ENCODE measurements at places on chromosomes 1 and 21.

GRCh38 chr1:160626509-160627342 lies 20.1 kb downstream of the SLAMF1 start:
- DNase-seq: no peak

DNA sequence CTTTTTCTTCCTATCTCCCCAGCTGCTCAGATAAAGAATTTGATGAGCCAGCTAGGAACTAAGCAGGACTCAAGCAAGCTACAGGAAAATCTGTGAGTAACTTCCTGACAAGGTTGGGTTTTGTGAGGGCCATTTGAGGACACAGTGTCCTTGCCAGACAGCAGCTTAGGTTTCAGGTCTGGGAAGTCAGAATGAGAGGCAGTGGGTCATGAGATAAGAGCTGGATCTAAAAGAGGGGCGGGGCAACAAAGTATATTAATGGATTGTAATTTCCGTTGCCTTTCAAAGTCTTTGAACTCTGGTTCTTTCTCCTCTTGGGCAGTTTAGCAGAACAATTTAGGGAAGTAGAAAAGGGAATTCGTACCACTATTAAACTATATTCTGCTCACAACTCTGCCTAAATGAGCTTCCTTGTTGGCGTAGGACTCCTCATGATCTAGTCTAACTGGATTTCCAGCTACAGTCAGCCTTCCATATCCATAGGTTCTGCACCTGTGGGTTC lies 16.6 kb downstream of the STX12 start:
- DNase-seq: peak; percentile 26

DNA sequence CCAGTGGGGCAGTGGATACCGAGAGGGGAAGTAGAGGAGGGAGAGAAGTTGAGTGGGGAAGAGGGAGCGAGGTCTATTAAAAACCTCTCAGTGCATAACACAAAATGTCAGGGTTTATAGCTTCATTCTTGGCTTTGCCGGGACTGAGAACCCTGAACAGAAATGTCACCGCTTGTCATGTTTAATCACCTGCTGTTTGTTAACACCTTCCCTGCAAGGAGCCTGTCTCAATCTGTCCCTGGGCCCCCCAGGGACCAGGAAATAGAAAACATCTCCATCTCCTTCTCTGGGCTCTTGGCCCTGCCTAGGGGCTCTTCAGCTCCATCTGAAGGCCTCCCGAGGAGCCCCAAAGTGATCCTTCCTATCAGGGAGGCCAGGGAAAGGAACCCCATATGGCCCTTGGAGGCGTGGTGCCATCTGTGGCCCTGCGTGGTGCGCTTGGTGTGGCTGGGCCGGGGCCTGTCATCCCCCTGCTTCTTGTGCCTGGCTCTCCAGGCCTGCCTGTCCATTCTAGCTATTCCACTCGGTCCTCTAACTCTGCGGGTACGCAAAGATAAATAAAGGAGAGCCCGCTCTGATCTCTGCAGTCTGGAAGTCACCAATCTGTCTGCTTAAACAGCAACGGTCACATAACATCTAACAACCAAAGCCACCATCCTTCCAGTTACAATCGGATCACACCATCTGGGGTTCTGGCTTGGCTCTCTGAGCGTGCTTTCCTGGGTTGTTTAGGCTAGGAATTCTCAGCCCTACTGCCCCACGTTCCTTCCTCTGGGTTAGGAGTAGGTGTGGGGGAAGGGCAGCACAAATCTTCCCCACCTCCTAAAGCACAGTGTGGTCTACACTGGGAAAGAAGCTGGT lies 113.8 kb downstream of the CASZ1 start:
- DNase-seq: no peak

- DNase-seq: peak; percentile 83
Measured at GRCh38 chr1:53526451-53527101, 67.4 kb downstream of the DMRTB1 start.

DNA sequence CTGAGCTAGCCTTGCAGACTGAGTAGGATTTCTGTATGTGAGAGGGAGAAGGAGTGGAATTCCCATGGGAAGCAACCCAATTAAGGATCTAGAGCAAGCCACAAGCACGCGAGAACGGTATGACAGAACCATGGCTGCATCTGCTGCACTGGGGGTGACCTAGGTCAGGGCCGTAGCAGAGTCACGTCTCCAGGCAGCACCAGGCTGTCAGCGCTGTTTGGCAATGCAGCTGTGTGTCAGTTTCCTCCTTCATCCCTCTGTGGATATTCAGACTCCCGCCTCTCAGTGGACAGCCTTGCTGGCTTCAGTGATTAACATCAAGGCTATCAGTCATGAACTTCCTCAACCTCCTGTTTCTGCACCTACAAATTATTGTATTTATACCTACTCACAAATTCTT lies 118.1 kb upstream of the PPP2R5A start:
- DNase-seq: peak; percentile 66

- peak; percentile 62 for DNase-seq
Measured at GRCh38 chr1:150535511-150536287, 13.5 kb upstream of the ADAMTSL4 start.

GRCh38 chr1:231626951-231627614 lies 493 bp downstream of the DISC1 start:
- peak; percentile 55 for DNase-seq

- DNase-seq: no peak
Measured at GRCh38 chr1:69290291-69290690, 277.4 kb upstream of the LRRC7 start.

GRCh38 chr1:217528271-217528670 lies 102.6 kb downstream of the GPATCH2 start:
- no peak for DNase-seq

DNA sequence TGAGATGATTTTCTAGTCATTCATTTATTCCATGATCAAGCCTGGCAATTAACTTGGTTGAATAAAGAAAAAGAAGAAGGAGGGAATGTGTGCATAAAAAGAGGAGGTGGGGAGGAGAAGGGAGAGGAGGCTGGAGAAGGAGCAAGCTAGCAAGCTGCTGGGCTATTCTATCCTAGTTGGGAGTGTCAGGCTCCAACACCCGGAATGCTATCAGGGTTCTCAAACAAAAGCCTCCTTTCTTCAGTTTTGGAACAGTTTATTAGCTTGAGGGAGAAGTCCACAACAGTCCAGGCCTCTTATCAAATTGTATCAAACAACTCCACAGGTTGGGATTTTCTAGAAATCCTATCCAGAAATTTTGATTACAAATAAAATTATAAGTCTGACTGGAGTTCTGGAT lies 80.0 kb downstream of the BCAR3 start:
- DNase-seq: no peak

DNA sequence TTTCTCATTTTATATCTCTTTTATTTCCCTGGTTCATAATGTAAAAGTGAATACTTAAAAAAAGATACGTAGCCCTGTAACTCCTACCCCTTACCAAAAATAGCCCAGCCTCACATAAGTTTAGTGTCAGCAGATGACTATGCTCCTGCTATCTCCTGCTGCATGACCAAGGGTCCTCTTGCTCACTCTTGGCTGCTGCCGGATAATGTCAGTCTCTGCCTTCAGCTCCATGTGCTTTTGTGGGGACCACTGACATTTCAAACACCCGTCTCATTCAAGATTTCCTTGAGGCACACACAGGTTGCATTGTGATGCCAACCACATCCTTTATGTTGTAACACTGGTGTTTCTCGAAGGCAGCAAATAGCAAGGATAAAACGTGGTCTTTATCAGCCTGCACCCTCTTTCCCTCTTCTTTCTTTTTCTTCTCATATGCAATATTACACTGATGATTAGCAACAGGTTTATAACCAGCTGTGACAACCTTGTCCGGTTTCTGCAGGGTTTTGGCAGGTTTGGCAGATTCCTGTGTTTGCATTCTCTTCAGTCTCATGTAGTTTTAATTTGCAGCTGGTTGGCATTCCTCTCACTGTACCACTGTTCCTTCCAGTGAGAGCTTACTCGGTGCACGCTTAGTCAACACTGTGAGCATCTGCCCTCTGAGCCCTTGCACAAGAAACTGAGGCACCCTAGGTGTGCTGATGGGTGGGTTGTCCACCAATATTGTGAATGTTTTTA lies 62.2 kb downstream of the ZNF684 start:
- DNase-seq: no peak

DNA sequence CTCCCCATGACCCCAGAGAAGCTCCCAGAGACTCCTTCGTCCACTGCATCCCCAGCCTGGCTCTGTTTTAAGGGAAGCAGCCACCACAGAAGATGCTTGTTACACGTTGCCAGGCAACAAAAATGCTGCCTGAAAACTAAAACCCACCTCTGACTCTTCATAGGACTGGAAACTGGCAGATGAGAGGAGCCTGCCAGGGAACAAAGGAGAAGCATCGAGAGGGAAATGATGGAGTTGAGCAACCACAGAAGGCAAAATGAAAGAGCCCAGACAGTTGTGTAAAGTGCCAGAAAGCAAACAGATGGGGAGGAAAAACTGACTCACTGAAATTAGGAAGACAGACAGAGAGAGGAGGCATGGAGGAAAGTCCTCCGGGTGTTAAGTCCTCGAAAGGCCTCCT lies 118.4 kb downstream of the KCNN3 start:
- peak; percentile 90 for DNase-seq

GRCh38 chr1:46526013-46526690 lies 25.3 kb downstream of the KNCN start:
- no peak for DNase-seq

DNA sequence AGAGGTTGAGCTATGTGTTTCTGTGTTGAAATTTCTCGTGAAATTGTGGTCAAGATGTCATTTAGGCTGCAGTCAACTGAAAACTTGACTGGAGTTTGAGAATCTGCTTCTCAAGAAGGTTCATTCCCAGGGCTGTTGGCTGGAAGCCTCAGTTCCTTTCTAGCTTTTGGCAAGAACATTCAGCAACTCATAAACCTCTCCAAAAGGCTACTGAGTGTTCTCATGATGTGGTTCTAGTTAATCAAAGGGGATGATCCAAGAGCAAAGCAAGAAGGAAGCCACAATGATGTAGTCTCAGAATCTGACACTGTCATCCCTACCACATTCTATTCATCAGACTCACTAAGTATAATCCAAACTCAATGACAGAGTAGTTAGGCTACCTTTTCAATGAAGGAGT lies 66.6 kb downstream of the SPATA6 start:
- DNase-seq: peak; percentile 2

- DNase-seq: no peak
Measured at GRCh38 chr1:7248549-7249199, 463.4 kb downstream of the CAMTA1 start.

GRCh38 chr1:17599954-17600300 lies 60.4 kb downstream of the ARHGEF10L start:
- DNase-seq: no peak

DNA sequence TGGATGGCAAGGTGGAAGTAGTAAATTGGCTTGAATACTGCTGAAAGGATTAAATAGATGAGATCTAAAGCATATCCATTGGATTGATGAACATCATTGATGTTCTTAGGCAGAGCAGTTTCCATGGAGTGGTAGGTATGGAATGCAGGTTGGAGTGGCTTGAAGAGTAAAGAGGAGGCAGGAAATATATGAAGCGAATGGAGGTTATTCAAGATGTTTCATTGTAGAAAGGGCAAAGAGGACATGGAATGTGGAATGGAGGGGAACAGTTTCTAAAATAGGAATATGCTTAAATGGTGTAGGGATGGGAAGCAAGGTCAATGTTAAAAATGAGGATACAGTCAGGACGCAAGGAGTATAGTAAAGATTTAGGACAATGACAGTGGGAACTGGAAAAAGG lies 6.1 kb downstream of the OSBPL9 start:
- no peak for DNase-seq

- DNase-seq: peak; percentile 76
Measured at GRCh38 chr1:59971464-59971911, 44.9 kb upstream of the CYP2J2 start.

- DNase-seq: no peak
Measured at GRCh38 chr1:112457241-112457640, 51.5 kb upstream of the WNT2B start.

DNA sequence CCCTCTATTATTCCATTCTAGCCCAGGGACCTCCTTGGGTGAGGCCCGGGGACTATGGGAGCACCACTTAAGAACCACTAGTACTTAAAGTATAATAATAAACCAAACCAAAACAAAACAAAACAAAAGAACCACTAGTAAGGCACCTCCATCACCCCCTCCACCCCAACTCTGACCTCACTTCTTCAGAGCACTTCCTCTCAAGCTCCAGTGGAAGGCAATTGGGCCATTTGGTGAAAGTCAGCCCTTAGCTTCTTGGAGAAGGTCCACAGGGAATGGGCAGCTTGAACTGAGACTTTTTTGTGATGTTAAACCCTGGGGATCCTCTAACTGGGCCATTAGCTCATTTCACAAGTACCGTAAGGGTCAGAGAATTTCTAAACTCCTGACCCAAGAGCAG lies 237.3 kb downstream of the RHOU start:
- DNase-seq: no peak

DNA sequence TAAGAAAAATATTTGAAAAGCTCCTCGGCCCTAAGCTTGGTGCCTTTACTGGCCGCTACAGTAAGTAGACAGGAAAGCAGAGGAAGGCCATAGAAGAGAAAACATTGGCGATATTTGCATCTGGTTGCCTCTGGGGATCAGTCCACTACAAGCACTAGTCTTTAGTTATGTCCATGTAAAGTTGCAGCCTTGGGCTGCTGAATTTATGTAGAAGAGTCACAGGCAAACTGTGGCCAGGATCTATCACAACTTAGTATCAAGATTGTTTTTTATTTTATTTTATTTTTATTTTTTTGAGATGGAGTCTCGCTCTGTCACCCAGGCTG lies 228.7 kb upstream of the CAMK1G start:
- no peak for DNase-seq

- no peak for DNase-seq
Measured at GRCh38 chr1:60113028-60113427, 39.5 kb upstream of the C1orf87 start.

GRCh38 chr1:200355801-200356200 lies 54.0 kb downstream of the ZNF281 start:
- no peak for DNase-seq

GRCh38 chr1:22851517-22851916 lies 121.1 kb downstream of the LACTBL1 start:
- DNase-seq: no peak

GRCh38 chr21:42398436-42399028 lies 2.7 kb upstream of the TMPRSS3 start:
- no peak for DNase-seq

GRCh38 chr1:19053486-19053885 lies 97.0 kb upstream of the IFFO2 start:
- no peak for DNase-seq

GRCh38 chr1:188778578-188778977 lies 1699.1 kb downstream of the BRINP3 start:
- no peak for DNase-seq

DNA sequence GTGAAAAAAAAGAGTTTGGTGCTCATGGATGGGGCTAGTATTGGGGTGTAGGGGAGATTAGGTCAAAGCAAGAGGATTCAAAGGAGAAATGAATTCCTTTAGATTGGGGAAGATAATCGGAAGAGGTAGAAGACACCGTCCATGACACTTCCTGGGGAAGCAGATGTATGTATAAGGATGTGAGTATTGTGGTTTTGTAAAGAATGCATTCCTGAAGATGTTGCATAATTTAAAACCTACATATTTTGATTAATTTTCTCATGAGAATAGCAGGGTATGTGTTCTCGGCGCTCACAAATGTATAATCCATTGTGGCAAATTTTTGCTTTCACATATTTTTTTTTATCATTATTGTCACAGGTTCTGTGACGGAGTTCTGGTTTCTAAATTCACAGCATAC lies 5.5 kb upstream of the LGALS8 start:
- peak; percentile 56 for DNase-seq
